Fibroblast of skin of right biceps (primary cell): ENCODE measurements at places on chromosomes 7 and 10.

GRCh38 chr10:124417895-124418725, 613 bp downstream of the OAT start:
- peak; percentile 52 for DNase-seq

DNA sequence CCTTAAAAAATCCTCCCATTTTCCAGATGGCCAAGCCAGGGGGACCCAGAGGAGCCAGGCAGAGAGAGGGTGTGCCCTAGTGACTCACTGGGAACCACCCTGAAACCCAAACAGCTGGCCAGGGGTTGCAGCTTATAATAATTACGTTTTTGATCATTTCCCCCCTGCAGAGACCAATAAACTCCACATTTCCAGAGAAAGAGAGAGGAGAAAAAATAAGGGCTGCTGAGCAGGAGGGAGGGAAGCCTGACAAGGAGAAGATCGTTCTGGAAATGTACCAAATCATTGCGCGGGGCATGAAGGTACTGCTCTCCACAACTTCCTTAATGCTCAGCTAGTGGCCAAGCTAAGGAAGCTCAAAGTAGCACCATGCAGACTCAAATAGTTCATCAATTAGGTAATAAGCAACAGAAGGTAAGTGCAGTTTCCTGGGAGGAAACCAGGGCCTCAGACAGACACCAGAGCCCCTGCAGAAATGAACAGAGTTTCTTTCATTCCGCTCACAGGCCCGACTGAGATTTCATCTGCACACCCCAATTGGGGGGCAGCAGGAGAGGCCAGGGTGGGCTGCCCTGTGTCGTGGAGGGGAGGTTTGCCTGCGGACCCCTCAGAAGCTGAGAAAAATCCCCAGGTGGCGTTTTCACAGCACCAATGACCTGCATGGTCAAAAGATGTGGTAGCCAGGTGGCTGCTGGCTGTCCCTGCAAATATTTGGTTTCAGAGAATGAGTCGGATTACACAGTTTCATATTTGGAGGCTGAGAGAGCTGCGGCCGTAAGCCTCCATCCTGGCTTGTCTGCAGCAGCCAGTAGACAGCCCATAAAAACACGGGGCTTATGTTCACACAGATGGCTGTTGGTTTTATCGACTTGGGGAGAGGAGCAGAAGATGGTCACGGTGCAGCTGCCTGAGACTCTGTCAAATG, 153.2 kb upstream of the LYZL2 start:
- DNase-seq: peak; percentile 79

DNA sequence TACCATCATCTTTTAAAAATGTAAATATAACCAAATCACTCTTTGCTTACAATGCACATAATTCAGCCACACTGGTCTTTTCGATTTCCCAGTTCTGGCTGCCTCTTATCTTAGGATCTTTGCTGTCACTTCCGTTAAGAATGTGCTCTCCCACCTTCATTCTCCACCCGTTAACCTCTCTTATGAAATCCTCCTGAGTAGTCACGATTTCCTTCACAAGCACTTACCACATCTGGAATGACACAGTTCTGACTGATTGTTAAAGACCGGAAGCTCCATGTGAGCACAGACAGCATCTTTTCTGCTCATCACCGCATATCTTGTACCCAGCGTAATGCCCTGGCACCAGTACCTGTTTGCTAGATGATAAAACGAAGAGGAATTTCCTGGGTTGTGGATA, 84.3 kb downstream of the CUL2 start:
- peak; percentile 94 for DNase-seq

DNA sequence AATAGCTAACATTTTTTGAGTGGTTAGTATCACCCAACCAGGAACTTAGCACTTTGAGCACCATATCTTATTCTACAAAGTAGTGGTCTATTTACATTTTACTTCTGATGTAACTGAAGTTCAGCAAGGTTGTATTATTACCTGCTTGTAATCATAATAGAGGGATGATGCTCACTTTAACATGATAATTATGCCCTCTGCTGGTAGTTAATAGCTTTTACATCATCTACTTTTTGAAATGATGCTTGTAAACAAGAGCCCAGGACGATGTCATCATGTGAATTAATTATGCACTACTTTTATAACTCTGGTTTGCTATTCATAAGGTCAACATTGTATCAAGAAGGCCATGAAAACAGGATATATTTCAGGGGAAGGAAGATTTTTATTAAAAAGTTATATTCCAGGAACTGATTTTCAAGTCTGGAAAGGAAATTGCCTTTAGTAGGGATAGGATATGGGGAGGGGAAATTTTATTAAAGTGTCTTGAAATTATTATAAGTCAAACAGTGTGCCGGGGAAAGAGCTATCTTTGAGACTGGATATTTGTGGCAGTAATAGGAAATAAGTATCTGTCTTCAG, 80.3 kb upstream of the SCIN start:
- peak; percentile 24 for DNase-seq

DNA sequence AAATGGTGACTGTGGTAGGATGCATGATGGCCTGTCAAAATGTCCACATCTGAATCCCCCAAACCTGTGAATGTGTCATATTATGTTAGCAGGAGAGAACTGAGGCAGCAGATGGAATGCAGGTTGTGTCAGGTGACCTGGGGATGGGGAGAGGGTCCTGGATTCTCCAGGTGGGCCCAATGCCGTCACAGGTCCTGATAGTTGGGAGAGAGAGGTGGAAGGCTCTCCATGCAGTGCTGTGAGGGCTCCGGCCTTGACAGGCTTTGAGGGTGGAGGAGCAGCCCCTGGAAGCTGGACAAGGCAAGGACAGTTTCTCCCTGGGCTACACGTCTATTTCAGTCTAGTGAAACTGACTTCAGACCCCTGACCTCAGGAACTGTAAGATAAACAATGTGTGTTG, 330.9 kb upstream of the ZNF32 start:
- DNase-seq: no peak

DNA sequence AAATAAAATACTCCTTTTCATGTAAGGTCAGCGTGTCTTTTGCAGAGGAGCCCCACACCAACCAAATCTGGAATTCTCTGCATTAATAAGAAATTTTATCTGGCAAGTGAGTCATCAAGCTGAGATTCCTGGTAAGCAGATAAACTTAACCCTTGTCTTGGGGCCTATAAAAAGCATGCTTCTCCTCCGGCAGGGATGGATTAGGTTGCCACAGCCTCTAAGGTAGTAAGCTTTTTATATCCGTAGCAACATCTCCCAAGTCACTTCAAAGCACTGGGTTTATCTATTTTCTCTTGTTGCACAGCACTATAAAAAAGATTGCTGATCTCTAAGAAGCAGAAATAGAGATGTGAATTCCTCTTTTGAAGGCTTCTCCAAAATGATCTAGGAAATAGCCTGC, 202.8 kb upstream of the NOBOX start:
- no peak for DNase-seq

GRCh38 chr10:48773580-48773979, 88.9 kb downstream of the WDFY4 start:
- no peak for DNase-seq

- DNase-seq: no peak
These were observed 32.0 kb downstream of the NPVF start for GRCh38 chr7:25196132-25196896.

GRCh38 chr10:69123306-69123746, 652 bp upstream of the VPS26A start:
- peak; percentile 67 for DNase-seq

GRCh38 chr7:47625861-47626715, 44.2 kb upstream of the TNS3 start:
- DNase-seq: no peak

- no peak for DNase-seq
These were observed 15.8 kb downstream of the PIK3AP1 start for GRCh38 chr10:96704563-96704962.

- DNase-seq: no peak
These were observed 25.4 kb upstream of the NPVF start for GRCh38 chr7:25253714-25254113.

DNA sequence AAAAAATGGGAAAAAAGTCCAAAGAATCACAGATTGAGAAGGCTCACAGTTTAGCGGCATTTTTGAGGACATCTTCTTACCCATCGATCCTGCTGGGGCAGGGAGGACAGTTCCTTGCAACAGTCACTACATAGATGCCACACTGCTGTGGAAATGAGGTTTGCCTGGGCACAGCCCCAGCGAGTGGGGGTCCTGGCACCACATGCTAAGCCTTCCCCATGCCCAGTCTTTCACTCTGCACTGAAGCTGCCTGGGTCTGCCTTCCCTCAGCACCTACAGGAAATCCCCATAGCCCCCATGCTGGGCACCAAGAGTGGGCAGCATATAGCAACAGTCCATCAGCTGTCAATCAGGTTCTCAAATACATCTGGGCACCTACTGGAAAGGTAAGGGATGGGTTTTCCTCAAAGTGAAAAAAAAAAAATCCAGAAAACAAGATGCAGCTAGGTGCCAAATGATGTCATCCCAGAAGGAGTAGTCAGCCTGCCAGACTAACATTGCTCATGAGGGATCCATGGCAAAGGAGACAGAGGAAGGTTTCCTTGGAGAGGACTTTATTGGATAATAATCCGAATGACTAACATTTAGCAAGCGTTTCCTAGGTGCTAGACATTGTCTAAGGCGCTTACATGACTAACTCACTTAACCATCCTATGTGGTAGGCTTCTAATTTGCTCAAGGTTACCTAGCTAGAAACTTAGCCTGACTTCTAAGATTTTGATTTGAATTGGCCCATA, 125.7 kb upstream of the CXCL12 start:
- DNase-seq: peak; percentile 84

DNA sequence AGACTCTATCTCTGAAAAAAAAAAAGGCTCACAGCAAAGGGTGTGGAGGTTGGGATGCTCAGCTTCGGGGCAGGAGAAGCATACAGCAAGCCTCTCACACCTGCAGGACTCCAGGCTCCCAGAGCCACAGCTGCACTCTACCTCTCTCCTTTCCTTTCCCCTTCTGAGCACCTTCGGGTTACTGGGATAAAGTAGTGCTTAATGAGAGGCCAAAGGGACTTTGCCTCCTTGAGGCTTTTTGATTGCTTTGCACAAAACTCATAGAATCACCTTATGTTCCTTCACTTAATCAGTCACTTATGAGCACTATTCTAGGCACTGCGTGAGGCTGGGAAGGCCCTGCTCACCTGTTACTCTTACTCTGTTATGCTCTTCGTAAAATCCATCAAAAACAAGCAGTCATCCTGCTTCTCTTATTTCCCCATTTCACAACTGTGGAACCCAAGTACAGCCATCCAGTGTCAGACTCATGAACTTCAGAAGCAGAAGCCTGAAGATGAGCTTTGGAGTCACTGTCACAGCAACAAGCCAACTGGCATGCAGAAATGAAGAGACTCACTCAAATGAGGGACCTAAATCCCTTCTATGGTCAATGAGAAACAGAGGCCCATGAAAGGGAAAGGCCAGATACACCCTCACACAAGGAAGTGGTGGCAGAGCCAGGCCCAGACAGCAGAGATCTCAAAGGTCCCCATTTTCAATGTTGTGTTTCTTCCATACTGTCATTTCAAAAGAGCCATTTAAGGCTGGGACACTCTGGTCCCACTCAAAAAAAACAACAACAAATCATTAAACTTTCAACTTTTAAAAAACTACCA, 205.4 kb downstream of the KCNMA1 start:
- DNase-seq: no peak

- DNase-seq: no peak
These were observed 32.1 kb downstream of the EN2 start for GRCh38 chr7:155489862-155490696.

GRCh38 chr7:51045319-51046102, 262.8 kb upstream of the GRB10 start:
- DNase-seq: peak; percentile 81

DNA sequence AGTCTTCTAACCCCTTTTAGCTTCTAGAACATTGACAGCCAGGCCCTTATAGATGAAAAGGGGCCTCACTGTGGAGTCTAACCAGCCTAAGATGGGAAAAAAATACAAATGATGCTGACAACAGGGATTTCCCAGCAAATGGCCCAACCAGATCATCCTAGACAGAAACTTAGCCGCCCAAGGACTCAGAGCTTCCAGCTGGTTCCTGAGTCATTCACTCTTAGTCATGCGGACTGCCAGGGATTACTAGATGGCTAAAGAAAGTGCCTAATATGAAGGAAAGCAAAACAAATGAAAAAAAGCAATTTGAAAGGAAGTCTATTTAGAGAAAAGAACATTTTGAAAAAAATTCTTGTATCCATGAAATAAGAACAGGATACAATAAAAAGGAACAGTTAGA, 23.7 kb downstream of the TSPAN14 start:
- DNase-seq: peak; percentile 85

DNA sequence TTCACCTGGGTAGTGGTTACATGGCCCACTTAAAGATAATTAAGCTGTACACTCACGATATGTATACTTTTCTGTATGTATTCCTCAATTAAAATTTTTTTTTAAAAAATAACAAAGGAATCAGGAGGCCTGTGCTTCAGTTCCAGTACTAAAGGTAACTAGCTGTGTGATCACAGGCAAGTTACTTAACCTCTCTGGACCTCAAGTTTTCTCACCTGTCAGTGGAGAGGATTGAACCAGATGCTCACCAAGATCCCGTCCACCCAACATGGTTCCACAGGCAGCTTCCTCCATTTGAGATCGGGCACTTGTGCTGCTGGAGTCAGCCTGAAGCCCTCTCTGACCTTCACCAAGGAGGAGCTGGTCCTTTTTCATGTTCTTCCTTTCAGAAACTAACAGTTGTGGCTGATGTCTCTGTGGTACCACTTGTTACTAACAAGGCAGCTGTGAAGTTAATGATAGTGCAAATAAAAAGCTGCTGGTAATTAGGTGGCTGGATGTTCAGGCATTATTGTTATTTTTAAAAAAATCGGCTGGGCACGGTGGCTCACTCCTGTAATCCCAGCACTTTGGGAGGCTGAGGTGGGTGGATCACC, 29.4 kb upstream of the SMNDC1 start:
- no peak for DNase-seq

- DNase-seq: no peak
These were observed 44.1 kb downstream of the RNF32 start for GRCh38 chr7:156684661-156685060.

DNA sequence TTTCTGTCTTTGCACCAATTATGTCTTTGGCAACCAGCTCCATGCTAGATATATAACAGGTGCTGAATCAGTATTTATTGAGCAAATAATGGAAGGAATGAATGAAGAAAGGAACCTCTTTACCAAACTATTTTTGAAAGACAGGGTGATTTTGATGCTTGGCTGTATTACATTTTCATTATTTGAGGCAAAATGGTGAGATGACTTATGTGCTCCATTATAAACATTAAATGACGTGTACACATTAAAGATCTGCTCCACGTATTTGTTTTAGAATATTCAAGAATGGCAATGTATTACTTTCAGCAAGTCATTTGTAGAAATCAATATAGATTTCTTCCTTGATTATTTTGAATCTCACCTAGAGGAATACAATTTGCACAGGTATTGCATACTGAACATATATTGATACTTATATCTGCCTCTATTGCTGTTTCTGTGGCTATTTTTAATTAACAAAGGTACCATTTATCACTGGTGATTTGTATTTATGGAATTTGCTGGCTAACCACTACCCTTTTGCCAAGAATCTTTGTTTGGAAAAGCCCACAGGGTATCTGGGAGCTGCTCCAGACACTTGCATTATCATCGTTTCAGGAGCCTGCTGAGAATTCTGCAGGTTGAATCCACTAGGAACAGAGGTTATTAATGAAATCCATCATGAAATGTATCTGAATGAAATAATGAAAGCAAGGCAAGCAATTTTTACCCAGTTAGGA, 92.2 kb downstream of the SEMA3C start:
- peak; percentile 76 for DNase-seq

GRCh38 chr10:129474642-129475041, 7.6 kb downstream of the MGMT start:
- no peak for DNase-seq
